Anterior cingulate cortex (tissue), 58 donors: ENCODE measurements at places on chromosomes 4 and X.

GRCh38 chr4:111923786-111924185 is 221.5 kb upstream of the FAM241A start:
- no peak for DNase-seq

GRCh38 chrX:153941336-153942252 is 2.8 kb downstream of the RENBP start:
- no peak for DNase-seq

GRCh38 chr4:27049239-27049829 is 188.7 kb downstream of the STIM2 start:
- no peak for DNase-seq

DNA sequence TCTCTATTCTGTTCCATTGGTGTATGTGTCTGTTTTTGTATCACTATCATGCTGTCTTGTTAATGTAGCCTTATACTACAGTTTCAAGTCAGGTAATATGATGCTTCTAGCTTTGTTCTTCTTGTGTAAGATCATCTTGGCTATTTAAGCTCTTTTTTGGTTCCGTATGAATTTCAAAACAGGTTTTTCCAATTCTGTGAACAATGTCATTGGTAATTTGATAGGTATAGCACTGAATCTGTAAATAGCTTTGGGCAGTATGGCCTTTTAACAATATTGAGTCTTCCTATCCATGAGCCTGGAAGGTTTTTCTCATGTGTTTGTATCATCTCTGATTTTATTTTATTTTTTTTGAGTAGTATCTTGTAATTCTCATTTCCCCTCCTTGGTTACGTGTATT is 94.3 kb downstream of the ANAPC10 start:
- DNase-seq = no peak

- DNase-seq = peak; percentile 0
These were observed 77.5 kb downstream of the RLIM start for GRCh38 chrX:74536832-74537371.
